Large intestine (tissue), 12 donors: ENCODE measurements at places on chromosomes 1 and 21. TPM values are rescaled to one million over a fixed set of nuclear protein-coding genes. Genes with fewer than 3 reads are reported as not detected.

KIRREL1 gene
- 18.7 TPM for polyA plus RNA-seq

HPCA gene
- 0.87 TPM for polyA plus RNA-seq

FRRS1 gene
- polyA plus RNA-seq, result 6.2 TPM

- DNase-seq, result no peak
These were observed 253.9 kb downstream of the USH2A start for GRCh38 chr1:216169351-216169750.

GRCh38 chr1:159916242-159917051 lies 8.9 kb downstream of the TAGLN2 start:
- DNase-seq, result peak; percentile 56

DNA sequence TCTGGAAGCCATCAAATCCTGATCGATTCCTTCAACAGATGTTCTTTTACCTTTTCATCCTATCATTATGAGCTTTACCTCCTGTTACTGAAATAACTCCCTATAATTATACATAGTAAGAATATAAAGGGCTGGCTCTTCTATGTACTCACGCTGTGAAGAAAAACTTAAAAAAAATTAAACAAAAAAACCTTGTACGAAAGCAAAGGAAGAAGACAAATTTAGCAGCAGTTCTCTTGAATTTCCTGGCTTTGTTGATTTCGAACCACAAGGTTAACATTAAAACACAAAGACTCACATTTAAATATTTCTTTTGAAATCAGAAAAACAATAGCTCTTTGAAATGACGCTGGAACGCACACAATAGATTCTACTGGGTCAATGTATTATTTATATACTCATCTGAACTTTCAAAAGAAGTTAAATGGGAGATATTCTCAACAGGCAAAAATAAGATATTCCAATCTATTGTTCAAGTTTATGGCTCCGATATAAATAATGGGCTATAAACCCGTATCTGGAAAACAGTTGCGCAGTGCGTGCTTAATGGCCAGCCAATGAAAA lies 13.6 kb upstream of the SPEN start:
- no peak for DNase-seq

DNA sequence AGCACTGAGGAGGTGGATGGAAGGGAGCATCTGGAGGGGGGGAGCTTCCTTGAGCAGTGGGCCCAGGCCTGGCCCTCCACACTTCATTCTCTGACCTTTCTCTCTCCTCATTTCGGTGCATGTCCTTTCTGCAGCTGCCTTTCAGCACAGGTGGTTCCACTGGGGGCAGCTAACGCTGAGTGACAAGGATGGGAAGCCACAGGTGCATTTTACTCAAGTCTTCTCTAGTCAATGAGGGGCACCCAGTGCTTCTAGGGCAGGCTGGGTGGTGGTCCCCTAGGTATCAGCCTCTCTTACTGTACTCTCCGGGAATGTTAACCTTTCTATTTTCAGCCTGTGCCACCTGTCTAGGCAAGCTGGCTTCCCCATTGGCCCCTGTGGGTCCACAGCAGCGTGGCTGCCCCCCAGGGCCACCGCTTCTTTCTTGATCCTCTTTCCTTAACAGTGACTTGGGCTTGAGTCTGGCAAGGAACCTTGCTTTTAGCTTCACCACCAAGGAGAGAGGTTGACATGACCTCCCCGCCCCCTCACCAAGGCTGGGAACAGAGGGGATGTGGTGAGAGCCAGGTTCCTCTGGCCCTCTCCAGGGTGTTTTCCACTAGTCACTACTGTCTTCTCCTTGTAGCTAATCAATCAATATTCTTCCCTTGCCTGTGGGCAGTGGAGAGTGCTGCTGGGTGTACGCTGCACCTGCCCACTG lies 43.2 kb downstream of the YARS1 start:
- DNase-seq, result no peak

DNA sequence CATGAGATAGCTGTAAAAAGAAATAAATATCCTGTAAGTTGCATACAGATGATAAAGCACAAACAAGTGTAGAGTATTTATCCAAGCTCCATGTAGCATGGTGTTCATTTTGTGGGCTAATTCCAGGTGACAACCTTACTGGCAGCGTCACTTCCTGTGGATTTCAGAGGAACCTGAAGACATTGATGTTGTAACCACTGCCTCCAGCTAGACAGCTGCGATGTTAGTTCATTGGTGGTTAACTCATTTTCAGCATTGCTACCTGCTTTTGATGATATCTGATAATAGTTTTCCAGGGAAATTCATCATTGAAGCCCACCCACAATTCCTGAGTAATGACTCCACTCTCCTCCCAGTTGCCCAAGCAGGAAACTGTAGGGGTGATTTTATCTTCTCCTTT lies 3.0 kb downstream of the HSD3B1 start:
- DNase-seq, result no peak
